ENCODE measurements at places on chromosomes 13 and 19.

- no peak for DNase-seq
Observed at GRCh38 chr19:41421314-41421713, 5.9 kb downstream of the B3GNT8 start.

- DNase-seq, result no peak
Observed at GRCh38 chr13:113114511-113115362, 7.9 kb upstream of the F10 start.

- DNase-seq, result no peak
Observed at GRCh38 chr19:37537391-37537947, 30.7 kb downstream of the ZNF793 start.

- DNase-seq, result no peak
Observed at GRCh38 chr19:11767633-11768133, 883 bp downstream of the ZNF441 start.

DNA sequence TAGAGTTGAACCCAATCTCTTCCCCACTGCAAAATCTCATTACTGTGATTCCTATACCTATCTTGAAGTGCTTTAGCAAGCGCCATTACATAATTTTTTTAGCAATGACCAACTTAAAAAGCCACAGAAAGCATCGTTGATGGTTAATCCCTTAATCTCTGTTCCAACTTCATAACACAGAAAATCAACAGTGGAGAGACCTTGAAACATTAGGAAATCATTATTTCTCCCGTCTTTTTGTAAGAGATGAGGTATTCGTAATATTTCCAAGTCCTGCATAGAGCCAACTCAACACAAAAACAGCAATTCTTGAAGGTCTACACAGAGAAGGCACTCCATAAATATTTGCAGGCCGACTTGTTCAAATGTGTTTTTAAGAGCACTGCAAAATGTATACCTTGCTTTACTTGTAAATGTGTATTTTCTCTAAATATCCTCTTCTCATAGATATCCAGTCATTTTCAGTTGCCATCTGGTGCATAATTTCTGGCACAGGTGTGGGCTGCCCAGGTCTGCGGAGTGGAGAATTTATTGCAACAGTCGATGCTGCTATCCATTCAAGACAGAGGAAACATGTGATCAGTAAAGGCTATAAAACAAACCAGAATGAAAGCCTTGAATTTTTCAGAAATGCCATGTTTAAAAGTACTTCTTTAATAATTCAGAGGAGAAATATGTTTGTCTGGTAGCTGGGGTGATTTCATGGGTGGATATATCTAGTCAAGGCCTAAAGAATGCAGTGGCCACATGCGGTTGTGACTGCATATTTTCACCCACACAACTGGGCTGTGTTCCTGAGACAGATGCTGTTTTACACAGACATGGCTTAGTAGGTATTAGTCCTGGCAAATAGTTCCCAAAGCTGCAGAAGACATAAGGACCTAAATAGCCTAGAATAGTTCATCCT is 234.3 kb upstream of the STARD13 start:
- DNase-seq, result no peak

GRCh38 chr19:48826606-48827020 is 9.7 kb downstream of the HSD17B14 start:
- no peak for DNase-seq

DNA sequence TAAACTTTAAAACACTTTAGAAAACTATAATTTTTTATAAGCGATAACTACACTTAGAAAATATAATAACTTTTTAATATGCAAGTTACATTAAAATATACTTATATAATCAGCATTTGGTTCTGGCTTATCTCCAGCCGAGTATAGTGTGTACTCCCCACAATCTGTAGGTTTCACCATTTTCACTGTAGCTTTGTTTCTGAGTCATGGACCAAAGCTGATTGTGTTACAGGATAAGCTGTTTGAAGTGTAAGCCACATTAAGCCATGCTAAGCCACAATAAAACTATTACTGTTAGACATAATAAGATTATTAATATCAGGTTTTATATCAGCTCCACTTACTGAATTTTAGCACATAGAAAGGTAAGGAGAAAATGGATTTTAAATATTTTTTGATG is 43.8 kb downstream of the CCDC122 start:
- DNase-seq, result no peak

DNA sequence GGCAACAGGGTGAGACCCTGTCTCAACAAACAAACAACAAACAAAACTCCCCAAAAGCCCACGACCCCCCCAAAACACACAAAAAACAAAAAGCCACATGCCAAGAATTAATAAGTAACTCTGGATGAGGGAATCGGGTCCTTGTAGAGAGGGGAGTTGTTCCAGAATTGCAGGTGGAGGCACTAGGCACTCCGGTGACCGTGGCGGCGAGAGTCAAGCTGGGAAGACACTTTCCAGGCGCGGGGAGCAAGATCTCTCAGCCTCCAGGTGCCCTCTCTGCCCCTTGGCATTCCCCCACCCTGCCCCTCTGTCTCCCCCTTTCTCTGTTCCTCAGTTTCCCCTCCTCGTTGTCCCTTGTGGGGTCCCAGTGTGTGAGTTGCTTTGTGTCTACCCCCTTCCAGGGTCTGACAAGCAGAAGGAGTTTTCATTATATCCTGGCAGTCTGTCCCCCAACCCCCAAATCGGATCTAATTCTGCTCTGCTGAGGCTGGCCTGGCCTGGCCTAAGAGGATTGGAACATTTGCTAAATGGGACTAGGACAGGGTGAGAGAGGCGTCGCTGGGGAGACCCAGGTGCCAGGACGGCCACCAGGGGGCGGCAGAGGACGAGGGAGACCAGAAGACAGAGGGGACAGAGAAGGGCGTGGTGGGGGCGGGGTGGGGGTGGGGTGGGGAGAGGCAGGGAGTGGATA is 8.3 kb upstream of the CRX start:
- DNase-seq, result peak; percentile 70

GRCh38 chr13:99335603-99336002 is 28.4 kb upstream of the GPR183 start:
- no peak for DNase-seq

GRCh38 chr13:41502673-41503072 is 45.3 kb downstream of the RGCC start:
- DNase-seq, result no peak

DNA sequence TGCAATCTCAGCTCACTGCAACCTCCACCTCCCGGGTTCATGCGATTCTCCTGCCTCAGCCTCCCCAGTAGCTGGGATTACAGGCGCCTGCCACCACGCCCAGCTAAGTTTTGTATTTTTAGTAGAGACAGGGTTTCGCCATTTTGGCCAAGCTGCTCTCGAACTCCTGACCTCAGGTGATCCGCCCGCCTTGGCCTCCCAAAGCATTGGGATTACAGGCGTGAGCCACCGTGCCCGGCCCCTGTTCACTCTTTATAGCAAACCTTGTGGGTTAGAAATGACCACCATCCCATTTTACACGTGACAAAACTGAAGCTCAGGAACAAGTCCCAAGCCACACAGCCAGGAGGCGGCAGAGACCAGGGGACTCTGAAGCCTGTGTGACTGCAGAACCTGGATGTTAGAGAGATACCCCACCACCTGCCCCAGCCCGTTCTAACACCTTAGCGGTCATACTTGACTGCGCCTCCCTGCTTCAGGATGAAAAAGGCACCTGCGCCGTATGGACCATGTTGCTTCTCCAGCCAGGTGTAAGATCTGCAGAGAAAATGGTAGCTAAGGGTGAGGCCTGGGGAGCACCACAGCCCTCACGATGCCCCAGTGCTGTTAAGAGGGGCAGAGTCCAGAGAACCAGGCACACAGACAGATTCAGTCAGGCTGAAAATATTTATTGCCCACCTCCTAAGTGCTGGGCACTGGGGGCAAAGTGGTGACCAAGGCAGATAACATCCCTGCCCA is 3.6 kb downstream of the DMAC2 start:
- no peak for DNase-seq

- no peak for DNase-seq
Observed at GRCh38 chr13:33869005-33869404, 51.1 kb downstream of the RFC3 start.

DNA sequence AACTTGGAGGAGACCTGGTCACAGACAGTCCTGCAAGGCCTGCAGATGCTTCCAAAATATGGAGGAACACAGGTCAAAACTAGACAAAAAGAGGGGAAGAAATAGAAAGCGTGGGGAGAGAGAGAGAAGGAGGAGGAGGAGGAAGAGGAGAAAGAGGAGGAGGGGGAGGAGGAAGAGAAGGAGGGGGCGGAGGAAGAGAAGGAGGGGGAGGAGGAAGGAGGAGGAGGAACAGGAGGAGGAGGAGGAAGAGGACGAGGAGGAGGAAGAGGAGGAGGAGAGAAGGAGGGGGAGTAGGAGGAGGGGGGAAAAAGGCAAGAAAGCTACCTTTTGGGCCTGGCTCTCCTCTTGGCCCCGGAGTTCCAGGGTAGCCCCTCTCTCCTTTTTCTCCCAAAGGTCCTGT is 105.8 kb downstream of the COL4A1 start:
- no peak for DNase-seq

DNA sequence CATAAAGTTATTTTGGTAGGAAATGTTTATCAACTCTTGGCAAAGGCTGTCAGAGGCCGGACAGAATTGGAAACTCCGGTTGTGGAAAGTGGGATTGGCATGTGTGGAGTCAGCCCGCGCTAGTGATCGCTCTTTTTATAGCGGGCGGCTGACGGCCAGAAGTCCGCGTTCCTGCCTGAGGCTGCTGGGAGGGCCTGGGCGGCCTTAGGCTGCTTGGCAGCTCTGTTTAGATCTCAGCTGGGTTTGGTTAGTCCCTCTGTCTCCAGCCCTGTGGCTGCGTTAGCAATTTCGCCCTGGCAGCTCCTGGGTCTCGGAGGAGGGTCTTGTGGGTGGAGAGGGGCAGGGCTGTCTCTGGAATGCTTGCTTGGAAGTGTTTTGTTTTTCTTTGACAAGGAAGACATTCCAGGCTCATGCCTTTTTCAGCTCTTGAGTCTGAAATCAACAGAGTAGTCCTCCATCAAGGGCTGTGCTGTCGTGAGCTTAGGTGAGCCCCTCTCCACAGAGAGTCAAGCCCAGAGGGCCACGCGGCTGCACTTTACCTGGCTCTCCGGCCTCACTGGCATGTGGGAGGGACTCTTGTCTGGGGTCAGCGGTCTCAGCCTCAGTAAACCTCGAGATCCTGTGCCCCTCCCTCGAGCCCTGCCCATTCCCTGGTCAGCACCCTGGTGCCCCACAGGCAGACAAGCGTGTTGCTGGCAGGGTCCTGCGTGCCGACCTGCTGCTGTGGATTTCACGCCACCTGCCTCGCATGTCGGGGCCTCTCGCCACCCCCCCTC is 22.5 kb downstream of the DOT1L start:
- DNase-seq, result no peak

GRCh38 chr19:7507884-7508283 is 8.0 kb upstream of the ZNF358 start:
- DNase-seq, result no peak

- no peak for DNase-seq
Observed at GRCh38 chr13:81017513-81018152, 676.7 kb upstream of the SPRY2 start.

DNA sequence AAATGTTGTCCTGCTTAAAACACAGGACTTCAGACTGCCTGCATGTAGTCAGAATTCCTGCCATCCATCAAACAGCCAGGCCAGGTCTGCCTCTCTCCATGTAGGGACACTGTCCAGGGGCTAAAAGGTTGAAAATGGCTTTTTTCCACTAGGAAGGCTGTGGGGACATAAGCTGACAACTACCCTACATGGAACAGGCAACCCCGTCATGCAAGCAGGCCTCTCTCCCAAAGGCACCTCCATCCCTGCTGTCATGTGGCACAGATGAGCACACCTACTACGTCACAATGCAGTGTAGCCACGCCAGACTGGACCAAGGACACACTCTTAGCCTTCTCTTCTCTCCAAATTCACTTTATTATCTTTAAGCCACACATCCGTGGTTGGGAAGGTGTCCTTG is 40.8 kb downstream of the LATS2 start:
- DNase-seq, result no peak
